Keratinocyte (primary cell): ENCODE measurements at places on chromosomes 5 and 9. TPM values are rescaled to one million over a fixed set of nuclear protein-coding genes. Genes with fewer than 3 reads are reported as not detected.

- no peaks in the 10 kb centered on the region for H3K4me1 ChIP-seq
- H3K27me3 ChIP-seq, result peaks cover 3% of the 10 kb centered on the region
- DNase-seq, result no peak
- no peak overlapping the region for H3K27ac ChIP-seq
- H3K36me3 ChIP-seq, result no peaks in the 10 kb centered on the region
Measured at GRCh38 chr5:96374653-96375052, 58.4 kb downstream of the PCSK1 start.

The AK8 gene
- 0.24 to 0.41 TPM (median 0.32 TPM) in 3 replicates for polyA plus RNA-seq

- H3K4me3 ChIP-seq, result peak overlapping the region; percentile 89
- H3K27me3 ChIP-seq, result no peaks in the 10 kb centered on the region
- peaks cover 13% of the 10 kb centered on the region for H3K4me1 ChIP-seq
- no peak for DNase-seq
- H3K36me3 ChIP-seq, result no peaks in the 10 kb centered on the region
- H3K27ac ChIP-seq, result peak overlapping the region; percentile 79
Measured at GRCh38 chr5:94618029-94618492, 343 bp downstream of the KIAA0825 start.

GRCh38 chr5:35313291-35313690 lies 83.0 kb upstream of the PRLR start:
- H3K27ac ChIP-seq, result no peak overlapping the region
- no peak for DNase-seq
- H3K4me1 ChIP-seq, result peaks cover 15% of the 10 kb centered on the region
- no peak overlapping the region for H3K4me3 ChIP-seq
